ENCODE measurements at places on chromosomes 5 and 9.

DNA sequence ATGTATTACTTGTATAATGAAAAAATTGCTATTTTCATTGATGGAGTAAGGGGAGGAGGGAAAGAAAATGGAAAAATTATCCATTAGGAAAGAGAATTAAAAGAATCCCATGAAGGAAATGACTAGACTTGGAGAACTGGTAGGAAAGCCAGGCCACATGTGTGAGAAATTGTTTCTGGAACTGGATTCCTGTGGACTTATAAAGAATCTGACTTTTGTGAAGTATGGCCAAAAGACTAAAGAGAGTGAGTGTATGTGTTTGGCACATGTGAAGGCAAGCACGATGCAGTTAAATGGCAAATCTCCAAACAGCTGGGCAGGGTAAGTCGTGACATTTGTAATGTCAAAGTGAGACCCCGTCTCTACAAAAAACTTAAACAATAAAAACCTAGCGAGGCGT lies 89.4 kb downstream of the MTX3 start:
- DNase-seq: no peak

DNA sequence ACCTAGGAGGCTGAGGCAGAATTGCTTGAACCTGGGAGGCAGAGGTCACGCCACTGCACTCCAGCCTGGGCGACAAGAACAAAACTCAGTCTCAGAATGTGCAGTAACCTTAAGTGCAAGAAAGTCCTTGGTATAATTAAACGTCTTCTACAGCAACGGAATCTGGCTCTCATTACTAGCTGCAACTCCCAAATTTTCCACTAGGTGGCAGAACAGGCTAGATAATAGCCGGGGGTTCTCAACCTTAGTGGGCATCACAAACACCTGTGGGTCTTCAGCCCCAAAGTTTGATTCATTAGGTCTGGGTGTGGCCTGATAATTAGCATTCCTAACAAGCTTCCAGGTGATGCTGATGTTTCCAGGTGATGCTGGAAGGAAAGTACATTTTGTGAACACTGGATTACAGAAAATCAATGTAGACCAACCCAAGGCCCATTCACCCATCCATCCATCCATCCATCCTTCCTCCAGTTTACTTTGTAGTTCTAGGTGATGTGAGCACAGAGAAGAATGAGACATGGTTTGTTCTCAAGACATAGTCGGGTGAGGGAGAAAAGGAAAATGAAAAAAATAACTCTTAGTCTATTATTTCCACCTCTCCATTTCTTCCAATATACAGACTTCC lies 37.3 kb downstream of the FBXW2 start:
- DNase-seq: peak; percentile 68

DNA sequence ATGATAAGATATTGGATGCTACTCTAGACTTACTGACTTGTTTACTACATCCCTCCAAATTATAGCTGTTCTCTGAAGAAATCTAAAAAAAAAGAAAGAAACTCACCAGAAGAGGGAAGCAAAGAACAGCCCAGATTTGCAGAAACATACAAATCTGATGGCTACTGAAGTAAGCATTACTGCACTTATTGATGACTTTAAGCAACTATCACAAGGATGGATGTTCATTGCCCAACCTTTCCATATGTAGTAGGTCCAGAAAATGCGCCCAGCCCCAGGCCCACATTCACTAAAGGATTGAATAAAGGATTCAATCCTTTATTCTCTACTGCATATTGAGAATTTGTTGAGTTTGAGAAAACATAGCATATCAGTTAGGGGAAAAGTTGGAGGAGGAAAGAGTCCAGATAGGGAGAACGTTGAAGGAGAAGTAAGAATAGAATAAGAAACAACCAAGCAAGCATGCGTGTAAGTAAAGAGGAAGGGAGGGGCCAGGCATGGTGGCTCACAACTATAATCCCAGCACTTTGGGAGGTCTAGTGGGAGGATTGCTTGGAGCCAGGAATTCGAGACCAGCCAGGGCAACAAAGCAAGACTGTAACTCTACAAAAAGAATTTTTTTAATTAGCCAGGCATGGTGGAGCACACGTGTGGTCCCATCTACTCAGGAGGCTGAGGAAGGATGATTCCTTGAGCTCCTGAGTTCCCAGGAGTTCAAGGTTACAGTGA lies 33.8 kb upstream of the DTWD2 start:
- DNase-seq: no peak

DNA sequence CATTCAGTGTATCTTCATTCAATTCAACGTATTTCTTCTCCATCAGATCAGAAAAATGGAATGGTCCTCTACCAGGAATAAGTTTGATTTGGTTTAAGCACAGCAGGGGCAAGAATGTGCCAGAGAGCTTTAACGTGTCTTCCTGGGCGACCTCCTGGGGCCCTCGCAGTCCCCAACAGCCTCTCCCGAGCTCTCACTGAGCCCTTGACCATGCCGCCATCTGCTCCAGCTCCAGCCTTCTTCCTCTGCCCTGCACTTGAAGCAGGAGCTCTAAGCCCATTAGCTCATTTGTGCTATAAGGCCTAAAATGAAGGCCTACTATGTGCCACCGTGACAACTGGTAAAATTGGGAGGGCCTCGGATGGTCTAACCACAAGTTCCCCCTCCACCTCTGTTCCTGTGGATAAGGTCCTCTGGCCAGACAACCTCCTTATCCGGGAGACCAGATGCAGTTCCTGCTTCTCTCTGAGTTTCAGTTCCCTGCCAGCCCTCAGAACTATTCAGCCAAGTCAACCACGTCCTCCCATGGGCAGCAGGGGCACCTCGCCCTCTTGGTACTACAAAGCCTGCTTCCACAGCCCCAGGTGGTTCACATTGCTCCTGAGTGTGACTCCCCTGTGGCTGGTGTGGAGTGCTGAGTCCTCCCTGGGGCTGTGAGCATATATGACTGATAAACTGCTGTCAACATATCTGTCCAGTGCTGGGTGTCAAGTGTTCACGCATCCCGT lies 35.8 kb downstream of the C5orf15 start:
- DNase-seq: no peak

DNA sequence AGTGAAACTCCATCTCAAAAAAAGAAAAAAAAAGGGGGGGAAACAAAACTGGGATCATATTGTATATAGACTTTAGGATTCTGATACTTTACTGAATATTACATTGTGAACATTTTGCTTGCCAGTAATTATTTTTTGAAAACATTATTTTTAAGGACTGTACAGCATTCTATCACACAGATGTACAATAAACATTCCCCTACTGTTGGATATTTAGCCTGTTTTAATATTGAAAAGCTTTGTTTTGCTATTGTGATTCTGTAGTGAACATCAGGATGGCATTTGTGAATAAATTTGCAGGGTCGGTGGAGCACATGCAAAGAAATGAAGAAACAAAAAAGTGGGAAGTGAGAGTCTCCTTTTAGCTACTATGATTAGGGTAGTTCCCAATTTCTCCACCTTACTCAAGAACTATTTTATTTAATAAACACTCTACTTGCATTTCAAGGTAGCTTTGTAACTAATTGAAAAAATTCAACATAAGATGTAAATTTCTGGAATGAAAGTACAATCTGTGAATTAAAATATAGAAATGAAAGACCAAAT lies 18.7 kb downstream of the RASGRF2 start:
- no peak for DNase-seq

GRCh38 chr9:98438666-98439065 lies 183.2 kb upstream of the TBC1D2 start:
- DNase-seq: no peak

- no peak for DNase-seq
Observed at GRCh38 chr9:84966876-84967830, 297.6 kb downstream of the NTRK2 start.

DNA sequence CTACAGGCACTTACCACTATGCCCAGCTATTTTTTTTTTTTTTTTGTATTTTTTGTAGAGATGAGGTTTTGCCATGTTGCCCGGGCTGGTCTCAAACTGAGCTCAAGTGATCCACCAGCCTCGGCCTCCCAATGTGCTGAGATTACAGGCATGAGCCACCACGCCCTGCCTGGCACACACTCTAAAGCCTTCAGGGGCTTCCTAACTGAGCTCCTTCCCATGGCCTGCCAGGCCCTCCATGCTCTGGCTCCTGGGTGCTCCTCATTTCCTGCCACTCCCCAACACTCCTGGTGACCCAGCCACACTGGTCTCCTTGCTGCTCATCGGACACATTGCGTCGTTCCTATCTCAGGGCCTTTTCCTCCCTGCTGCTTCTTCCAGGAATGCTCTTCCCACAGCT lies 61.5 kb downstream of the CARTPT start:
- DNase-seq: no peak

DNA sequence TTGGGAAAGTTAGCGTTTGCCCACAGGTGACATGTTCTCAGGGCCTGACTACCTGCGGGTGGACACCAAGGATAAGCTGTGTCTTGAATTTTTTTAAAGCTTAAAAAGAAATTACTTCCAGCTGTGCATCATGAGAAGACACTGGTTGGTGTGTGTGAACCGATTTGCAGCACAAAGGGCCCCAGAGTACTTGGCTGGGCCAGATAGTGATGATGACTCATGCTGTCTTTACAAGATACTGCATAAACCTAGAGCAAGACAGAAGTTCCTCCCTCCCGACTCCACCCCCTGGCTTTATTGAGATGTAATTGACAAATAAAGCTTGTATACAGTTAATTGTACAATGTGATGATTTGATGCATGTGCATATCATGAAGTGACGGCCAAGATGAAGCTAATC lies 212.8 kb downstream of the NXNL2 start:
- no peak for DNase-seq

- no peak for DNase-seq
Observed at GRCh38 chr5:109030360-109031143, 282.9 kb downstream of the FER start.

GRCh38 chr9:113131689-113132151 lies 19.1 kb upstream of the SLC31A2 start:
- no peak for DNase-seq

GRCh38 chr5:146068977-146069779 lies 36.2 kb downstream of the PLAC8L1 start:
- DNase-seq: no peak

DNA sequence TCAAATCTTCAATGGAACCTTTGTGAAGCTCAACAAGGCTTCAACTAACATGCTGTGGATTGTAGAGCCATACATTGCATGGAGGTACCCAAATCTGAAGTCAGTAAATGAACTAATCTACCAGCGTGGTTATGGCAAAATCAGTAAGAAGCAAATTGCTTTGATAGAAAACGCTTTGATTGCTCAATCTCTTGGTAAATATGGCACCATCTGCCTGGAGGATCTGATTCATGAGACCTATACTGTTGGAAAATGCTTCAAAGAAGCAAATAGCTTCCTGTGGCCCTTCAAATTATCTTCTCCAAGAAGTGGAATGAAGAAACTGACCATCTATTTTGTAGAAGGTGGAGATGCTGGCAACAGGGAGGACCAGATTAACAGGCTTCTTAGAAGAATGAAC lies 54.7 kb upstream of the TTC39B start:
- no peak for DNase-seq

DNA sequence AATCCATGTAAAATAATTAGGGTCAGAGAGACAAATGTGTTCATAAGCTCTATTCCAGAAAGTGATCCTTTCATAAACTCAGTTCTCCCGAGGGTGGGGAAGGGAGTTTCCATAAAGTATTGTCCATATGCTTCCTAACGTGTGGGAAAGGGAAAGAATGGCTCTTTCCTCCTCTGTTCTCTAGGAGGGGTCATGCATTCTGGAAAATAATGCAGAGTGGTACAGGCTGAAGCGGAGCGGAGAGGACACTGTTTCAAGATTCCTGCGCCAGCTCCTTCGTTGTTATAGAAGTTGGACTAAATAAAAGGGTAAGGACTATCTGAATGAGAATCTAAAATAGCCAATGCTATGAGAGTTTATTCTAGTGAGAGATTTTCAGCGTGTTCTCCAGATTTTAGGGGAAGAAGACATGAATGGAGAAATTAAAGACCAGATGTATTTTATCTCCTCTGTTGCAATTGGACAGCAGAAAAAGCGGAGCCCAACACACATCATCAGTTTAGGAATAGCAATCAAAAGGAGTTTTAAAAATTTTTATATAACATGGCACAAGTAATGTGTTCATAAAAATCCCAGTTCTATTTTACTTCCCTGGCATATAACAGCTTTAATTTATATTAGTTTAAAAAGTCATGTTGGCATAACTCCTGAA lies 166.9 kb upstream of the MPDZ start:
- DNase-seq: no peak

GRCh38 chr5:170302653-170303501 lies 5.3 kb upstream of the LCP2 start:
- DNase-seq: peak; percentile 66

DNA sequence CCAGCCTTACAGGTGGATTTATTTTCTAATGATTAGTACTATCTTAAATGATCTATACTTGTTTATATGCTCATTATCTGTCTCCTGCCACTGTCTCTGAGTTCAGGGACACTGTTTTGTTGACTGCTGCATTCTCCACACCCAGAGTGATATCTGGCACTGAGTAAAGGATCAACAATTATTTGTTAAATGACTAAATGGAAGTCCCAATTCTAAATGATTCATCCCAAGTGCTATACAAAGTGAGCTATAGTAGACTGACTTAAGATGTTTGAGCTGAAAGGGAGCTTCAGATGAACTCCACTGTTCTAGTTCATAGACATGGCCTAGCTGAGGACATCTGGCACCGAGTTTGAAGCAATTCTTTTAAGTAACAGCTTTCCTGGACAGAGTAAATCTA lies 40.5 kb downstream of the ITGA2 start:
- no peak for DNase-seq

- DNase-seq: no peak
Observed at GRCh38 chr9:133421615-133422542, at the start of gene ADAMTS13. TSS of gene ADAMTS13 (plus strand) at chr9:133422367. CDS start at chr9:133422444, 77 bp downstream.

GRCh38 chr5:131218392-131218791 lies 45.5 kb upstream of the CDC42SE2 start:
- DNase-seq: no peak

Measured in activated CD8-positive, alpha-beta memory T cell treated with anti-CD3 and anti-CD28 coated beads, Interleukin-2, amount 50 U/mL, for 4 hours (primary cell).